GOT3 (cell line): ENCODE measurements at places on chromosomes 2 and 18.

DNA sequence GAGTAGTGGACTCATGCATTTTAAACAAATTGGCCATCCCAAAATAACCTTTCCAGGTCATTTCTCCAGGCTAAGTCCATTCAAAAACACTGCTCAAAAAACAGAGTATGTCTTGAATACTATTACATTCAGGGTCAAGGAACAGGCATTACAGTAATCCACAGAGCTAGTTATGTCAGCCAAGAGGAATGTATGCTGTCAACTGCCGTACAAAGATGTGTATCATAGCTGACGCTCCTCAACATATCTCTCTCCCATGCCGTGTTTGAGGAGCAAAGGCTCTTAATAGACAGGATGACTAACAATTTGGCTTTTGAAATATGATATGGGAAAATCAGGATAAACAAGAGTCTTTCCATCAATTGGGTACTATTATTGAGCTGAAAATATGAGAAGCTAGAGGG is 68.8 kb upstream of the KCTD1 start:
- no peak for DNase-seq

DNA sequence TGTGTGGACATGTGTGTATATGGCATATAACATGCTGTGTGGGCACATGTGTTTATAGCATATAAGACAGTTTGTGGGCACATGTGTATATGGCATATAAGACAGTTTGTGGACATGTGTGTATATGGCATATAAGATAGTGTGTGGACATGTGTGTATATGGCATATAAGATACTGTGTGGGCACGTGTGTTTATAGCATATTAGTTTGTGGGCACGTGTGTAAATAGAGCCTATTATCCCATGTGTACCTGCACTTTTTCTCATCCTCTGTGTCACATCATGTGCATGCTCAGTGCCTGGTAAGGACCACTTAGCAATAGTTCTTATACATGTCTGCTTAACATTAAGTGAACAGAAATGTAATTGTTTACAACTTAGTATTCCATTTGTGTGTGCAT is 45.2 kb downstream of the TPO start:
- no peak for DNase-seq

- DNase-seq: no peak
Measured at GRCh38 chr2:21191535-21191934, 67.8 kb downstream of the TDRD15 start.

DNA sequence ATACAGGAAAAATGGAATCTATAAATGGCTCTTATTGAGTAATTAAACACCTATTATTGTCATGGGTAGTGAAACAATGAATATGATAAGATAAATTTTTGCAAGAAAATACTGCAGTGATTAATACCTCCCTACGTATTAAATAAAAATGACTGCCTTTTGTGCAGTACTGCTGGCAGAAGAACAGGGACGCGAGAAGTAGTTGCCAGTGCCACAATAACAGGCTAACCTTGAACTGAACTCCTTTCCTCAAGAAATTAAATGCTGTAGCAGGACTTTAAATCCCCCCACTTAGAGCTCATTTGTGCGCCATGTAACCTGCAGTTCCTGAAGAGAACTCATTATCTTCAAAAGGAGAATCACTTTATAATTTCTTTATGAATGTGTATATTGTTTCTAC is 24.6 kb downstream of the FIGN start:
- no peak for DNase-seq

DNA sequence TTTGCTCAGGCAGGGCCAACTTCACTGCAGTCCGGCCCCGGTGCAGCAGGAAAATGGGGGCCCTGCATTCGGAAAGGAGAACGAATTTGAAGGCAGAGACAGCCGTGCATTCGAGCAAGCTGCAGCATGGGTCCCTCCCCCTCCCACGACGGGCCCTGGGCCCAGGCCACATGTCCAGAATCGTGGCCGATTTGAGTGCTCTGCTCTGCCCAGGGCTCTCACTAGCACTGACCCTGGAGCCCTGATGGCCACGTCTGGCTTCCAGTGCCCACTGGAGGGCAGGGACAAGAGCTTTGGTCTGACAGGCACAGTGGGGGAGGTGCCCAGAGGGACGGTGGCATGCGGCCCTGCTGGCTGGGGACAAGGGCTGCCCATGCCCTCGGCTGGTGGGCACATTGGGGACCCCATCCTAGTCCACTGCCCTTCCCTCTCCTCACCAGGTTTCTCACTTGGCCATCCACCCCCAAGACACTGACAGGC is 14.4 kb upstream of the KLHL30 start:
- DNase-seq: no peak

DNA sequence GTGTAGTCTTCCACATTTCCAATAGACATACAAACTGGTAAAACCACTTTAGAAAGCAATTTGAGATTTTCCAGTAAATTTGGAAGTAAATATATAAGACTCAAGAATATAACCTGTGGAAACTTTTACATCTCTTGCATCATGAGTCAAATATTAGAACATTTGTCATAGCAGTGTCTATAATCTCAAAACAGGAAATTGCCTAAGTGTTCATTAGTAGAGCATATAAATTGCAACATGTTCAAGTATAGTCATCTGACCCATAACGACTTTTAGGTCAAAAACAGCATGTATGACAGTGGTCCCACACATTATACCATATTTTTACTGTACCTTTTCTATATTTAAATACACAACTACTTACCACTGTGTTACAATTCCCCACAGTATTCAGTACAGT is 555.9 kb upstream of the VRK2 start:
- DNase-seq: no peak

DNA sequence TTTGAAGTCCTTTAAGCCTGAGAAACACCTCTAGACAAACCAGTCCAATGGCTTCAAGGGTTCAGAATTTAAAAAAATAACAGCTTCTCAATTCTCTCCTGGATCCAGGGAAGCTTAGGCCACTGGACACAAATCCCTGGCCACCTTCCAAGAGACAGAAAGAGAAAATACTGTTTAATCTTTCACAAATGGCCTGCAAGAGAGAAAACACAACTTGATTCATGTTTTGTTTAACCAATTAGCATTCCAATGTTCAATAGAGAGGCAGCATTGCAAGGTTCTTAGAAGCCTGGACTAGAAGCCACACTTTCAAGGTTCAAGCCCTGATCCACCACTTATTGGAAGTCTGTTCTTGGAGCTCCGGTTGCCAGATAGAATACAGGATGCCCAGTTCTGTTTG is 109.0 kb upstream of the PARD3B start:
- no peak for DNase-seq

DNA sequence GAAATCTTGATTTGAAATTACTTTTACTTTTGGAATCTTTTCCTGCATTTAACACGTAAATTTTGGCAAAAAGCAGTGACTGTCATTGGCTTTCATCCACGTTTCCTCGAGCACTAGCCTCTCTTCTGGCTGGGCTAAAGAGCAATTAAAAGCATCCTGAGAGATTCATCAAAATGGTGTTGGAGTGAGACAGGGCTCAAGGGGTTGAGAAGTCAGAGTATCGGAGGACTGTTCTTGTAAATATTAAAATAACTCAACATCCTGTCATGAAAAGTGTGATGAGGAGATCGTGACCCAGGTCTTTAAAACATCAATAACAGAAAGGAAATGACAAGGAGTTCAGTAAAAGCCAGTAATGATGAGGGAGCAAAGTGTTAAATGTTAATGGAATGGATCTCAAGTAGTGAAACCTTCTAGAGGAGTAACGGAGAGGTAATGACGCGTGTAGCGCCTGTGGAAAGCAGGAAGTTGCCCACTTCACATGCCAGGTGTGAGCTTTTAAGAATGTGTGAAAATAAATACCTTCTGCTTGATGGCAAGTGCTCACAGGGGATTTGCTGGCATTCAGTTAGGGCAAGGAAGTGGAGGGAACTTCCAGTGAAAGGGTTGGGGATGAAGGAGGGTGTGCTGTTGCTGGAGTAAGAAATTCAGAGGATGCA is 754.4 kb downstream of the ADCYAP1 start:
- DNase-seq: no peak

DNA sequence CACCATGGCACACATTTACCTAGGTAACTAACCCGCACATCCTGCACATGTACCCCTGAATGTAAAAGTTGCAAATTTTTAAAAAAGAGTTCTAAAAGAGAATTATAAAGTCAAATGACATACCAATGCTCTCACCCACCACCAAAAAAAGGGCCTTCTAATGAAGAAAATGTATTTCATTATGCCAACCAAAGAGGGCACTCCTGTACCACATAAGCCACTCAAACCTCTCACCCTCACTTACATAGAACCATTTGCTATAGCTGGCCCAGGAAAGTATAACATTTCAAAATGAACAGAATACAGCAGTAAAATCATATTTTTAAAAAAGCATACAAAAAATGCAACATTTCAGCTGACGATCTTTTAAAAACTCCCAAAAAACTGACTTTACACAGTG is 241.5 kb upstream of the PKDCC start:
- no peak for DNase-seq

DNA sequence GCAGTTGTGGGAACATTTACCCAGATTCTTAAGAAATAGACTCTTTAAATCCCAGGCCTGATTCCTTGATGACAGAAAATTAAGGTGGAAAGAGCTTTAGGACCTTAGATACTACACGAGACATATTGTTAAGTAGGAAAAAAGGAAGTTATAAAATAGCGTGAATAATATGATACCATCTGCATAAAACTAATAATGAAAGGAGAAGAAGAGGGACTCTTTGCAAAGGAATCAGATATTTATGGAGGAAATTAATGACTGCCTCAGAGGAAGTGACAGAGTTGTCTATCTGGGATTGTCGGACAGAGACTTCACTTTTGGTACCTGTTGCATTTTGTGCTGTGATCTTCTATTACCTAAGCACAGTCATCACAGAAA is 20.8 kb downstream of the APCDD1 start:
- DNase-seq: no peak
